ENCODE measurements at places on chromosomes 7 and 10.

DNA sequence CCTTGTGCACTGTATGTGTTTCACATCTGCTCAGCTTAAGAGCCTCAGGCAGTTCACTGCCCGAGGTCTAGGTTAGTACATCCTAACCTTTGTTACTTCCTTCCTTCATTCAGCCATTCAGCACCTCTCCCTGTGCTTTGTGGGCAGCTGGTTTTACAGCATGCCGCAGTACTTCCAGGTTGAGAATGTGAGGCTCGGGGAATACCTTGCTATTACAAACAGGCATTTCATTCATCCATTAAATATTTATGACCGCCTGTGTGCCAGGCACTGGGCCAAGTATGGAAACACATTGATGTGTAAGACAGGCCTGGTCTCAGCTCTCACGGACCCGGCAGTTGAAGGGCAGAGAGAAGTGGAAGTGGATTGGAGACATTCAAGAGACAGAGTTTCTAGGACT is 82.4 kb downstream of the SHH start:
- no peak for DNase-seq

- DNase-seq: no peak
These were observed 3.5 kb upstream of the NACAD start for GRCh38 chr7:45092100-45092930.

GRCh38 chr7:2245883-2246675 is 4.1 kb downstream of the NUDT1 start:
- DNase-seq: no peak

- DNase-seq: no peak
These were observed 8.3 kb downstream of the ADD3 start for GRCh38 chr10:110016039-110016438.

DNA sequence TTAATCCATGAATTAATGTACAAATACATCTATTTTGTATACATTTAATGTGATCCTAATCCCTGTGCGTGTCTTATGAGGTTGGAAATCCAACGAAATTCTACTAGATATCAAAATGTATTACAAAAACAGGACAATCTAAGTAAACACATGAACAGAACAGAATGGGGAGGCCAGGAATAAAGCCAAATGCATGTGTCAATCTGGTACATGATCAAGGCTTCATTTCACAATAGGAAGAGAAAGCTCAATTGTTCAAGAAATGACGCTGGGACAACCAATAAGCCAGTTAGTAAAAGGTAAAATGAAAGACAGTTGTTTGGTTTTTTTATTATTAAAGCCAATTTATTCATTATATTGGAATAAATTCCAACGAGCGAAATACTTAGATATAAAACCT is 83.0 kb downstream of the COL13A1 start:
- no peak for DNase-seq

DNA sequence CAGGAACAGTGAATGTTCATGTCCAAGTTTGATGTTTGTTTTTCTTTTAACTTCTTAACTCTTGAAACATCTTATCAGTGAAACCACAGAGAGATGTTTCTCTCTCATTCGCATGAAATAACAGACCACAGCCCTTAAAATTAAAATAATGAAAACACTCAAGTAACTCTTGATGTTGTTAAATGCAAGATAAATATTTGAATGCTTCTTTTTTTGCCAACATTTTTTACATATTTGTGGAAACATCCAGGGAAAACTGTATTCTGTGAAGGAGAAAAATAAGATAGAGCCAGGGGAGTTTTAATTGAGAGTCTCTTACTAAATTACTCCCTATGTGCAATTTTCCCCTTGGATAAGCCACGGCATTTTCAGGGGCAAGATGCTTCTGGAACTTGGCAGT is 361.8 kb upstream of the MGMT start:
- no peak for DNase-seq
